Fibroblast of mammary gland (primary cell): ENCODE measurements at places on chromosomes 2 and 18.

DNA sequence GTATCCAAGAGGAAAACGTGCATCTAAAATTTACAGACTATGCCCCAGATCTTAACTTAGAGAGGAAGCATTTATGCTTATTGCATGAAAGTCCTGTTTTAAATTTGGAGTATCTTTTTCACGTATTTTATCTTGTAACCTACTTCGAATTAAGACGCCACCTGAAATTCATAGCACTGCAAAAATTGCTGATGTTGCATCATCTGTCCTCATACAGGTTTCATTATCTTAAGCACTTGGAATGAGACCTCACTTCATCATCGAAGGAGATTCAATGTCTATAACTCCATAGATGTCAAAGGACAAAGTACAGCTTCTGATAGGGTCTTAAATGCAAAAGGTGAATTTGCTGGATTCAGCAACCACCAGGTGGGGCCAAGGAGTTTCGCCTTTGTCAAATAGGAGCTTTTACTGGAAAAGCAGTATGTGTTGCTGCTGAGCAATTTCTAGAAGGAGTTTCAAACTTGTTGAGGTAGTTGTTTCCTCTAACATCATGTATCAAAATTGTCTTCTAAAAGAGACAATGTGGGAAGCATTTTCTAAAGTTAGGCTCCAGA is 106.4 kb upstream of the CCDC85A start:
- DNase-seq, result peak; percentile 18

GRCh38 chr2:229270551-229271410 is at the start of gene PID1:
TSS of gene PID1 (minus strand) at chr2:229271287. CDS start at chr2:229271043, 244 bp downstream.
- DNase-seq, result peak; percentile 37

DNA sequence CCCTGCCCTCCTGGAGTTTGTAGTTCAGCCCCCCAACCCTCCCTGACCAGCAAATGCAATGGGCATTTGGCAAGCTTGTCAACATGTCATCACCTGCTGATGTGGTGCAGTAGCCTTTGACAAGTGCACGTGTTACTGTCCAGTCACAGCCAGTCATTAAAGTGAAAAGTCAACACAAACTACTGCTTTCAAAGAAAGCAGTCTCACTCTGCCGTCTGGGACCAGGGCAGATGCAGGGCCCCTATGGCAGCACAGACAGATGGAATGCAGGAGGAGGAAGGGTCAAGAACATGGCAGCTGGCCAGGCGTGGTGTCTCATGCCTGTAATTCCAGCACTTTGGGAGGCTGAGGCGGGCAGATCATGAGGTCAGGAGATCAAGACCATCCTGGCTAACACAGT is 222.4 kb upstream of the OSR1 start:
- peak; percentile 30 for DNase-seq

DNA sequence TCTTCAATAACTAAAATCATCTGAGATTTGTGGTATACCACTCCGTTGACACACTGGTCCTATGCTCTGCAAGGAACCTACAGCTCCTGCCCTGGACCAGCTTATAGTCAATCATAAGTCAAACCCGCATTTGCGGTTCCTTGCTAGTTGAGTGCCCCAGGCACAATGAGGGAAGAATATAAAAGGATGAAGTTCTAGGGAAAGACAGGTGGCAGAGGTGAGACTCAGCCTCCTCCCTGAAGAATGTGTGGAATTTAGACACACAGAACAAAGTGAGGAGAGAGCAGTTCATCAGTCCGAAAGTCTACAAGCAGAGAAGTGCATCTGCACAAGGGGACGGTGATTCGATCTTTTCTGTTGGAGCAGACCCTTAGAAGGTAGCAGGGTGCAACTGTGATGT is 615.0 kb upstream of the FANCL start:
- DNase-seq, result no peak

- DNase-seq, result no peak
Measured at GRCh38 chr2:177721087-177721486, 328.5 kb downstream of the AGPS start.

- no peak for DNase-seq
Measured at GRCh38 chr2:174644406-174644805, 46.8 kb upstream of the WIPF1 start.

- peak; percentile 25 for DNase-seq
Measured at GRCh38 chr2:236121546-236121945, 46.6 kb downstream of the GBX2 start.
